ENCODE measurements at places on chromosomes 7 and 10.

DNA sequence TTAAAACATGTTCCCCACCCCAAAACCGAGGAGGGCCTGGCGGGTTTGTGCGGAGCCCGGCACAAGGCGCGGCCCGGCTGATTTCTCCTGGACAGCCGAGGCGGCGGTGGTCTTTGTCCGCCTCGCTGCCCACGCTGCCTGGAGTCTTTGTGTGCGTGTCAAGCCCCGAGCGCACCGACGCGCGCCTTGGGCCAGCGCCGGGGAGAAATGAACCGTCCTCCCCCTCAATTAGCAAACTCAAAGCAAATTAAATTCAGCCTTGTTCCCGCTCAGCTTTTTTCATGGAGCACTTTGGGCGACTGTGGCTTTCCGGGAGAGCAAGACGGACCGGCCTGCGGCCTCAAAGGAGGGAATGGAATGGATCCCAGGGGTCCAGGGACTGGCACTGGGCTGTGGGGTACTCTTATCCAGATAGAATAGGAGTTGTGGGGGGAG is 4.1 kb downstream of the EMX2 start:
- no peak for DNase-seq

DNA sequence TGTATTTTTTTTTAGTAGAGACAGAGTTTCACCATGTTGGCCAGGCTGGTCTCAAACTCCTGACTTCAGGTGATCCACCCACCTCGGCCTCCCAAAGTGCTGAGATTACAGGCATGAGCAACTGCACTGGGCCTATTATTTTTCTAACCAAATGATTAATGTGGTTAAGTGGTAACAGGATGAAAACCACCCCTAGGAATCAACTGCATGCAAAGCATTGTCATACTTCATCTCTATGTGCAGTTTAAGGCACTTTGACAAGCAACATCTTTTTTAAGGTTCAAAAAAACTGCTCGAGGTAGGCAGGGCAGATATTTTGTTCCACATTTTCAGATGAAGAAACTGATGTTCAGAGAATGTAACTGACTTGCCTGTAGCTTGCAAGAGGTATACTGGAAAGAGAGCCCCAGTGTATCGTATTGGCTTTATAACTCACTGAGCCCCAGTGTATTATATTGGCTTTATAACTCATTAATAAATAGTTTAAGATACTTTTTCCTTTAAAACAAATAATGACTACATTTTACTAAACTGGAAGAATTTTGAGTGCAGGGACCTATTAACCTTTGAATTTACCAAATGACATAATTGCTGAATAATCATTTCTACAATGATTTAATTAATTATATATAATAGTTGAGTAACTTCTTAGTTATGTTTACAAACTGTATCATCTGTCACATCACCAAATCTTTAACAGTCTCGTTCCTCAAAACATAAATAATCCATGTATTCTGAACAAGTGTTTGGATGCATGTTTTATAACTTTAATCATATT is 38.1 kb downstream of the RTKN2 start:
- DNase-seq, result no peak

DNA sequence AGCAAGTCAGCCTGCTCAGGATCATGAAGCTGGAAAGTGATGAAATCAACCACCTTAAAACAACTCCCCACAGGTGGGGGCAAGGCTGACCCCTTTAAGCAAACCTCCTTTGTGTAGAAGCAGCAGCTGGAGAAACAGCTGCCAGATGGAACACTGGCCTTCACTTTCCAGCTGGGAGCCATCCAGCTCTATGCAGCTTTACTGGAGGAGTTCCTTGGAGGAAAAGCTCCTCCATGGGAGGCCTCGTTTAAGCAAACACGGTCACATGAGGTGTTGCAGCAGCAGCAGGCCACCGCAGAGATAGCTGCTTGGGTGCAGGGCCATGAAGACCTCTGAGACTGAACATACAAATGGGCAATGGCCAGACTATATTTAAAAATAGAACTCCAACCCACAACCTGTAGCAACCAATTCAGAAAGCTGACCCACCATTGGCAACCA is 13.0 kb upstream of the DLG5 start:
- DNase-seq, result peak; percentile 67

DNA sequence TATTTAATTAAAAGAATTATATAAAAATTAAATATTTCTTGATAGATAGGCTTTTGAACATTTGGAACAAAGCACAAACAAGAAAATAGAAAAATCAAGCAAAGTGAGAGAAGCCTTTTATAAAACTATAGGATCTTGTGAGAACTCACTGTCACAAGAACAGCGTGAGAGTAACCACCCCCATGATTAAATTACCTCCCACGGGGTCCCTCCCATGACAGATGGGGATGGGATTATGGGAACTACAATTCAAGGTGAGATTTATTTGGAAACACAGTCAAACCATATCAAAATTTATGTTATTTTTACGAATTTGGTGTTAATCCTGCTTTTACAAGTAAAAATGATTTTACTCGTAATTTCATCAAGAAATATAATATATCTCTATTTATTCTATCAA is 1136.1 kb upstream of the POT1 start:
- DNase-seq, result no peak

- DNase-seq, result no peak
These were observed 27.0 kb upstream of the FZD8 start for GRCh38 chr10:35668865-35669650.

GRCh38 chr10:58998924-58999713 is 177.3 kb upstream of the PHYHIPL start:
- peak; percentile 80 for DNase-seq

DNA sequence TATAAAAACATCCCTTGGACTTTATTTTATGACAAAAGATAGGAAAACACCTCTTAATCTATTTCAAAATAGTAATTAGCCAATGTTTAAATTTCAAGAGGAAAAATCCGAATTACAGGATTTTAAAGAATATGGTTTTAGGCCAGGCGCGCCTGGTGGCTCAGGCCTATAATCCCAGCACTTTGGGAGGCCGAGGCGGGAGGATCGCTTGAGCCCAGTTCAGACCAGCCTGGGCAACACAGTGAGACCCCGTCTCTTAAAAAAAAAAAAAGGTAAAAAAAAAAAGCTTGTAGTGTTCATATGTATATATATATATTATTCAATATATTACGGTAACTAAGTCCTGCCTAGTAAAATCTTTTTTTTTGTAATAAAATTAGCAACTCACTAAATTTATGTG is 1.4 kb downstream of the BNIP3 start:
- no peak for DNase-seq

- DNase-seq, result no peak
These were observed 80.0 kb downstream of the FBXL13 start for GRCh38 chr7:102994567-102994966.
